ENCODE measurements at places on chromosomes 16 and 17.
A peak's percentile ranks its signal among the peaks of the same experiment; 100 is the strongest.

- DNase-seq, result no peak
Observed at GRCh38 chr16:17474572-17474971, 3.8 kb upstream of the XYLT1 start.

- no peak for DNase-seq
Observed at GRCh38 chr16:24013054-24013636, 177.4 kb downstream of the PRKCB start.

GRCh38 chr17:42779936-42780850, at the start of gene WNK4:
TSS of gene WNK4 (plus strand) at chr17:42780610. CDS start at chr17:42780699, 89 bp downstream.
- no peak for DNase-seq

DNA sequence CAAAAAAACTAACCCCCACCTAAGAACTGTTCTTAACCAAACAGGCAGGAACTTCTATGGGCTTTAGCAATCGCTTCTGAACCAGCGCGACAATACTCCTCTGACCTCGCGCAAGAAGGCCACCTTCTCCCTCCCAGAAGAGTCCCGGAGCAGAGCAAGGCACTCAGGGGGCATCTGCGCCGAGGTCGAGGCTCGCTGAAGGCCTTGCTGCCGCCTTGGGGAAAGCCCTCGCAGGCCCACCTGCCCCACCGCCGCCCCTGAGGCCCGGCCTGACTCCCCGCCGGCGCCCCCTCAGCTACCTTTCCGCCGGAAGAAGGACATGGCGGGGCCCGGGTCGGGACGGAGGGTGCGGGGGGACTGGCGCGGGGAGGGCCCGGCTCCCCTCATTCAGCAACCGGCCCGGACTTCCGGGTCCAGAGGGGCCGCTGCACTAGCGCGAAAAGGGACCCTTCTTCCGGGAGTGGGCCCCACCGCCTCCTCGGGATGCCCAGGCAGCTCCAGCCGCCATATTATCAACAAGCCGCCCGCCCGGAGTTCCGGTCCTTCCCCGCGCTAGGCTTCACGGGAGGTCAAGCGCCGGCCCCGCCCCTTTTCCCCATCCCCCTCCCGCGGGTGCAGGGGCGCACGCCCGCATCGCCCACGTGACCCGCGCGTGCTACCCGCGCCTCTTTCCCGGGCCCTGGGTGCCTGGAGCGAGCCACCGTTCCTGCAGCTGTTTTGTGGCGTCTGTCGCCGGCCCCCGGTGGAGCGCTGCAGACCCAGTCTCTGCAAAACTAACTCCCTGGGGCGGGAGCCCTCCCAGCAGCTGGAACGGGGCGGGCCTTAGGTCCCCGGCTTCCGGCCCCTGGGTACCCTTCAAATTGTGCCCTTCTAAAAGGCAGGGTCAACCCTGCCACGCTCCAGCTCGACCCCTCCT, at the start of gene AKAP10:
AKAP10 (minus strand) TSS at position 536 of the 916 bp plus-strand sequence; CDS start at position 387, 149 bp downstream.
- peak; percentile 90 for DNase-seq

- DNase-seq, result no peak
Observed at GRCh38 chr17:57285701-57286100, 29.4 kb downstream of the MSI2 start.

DNA sequence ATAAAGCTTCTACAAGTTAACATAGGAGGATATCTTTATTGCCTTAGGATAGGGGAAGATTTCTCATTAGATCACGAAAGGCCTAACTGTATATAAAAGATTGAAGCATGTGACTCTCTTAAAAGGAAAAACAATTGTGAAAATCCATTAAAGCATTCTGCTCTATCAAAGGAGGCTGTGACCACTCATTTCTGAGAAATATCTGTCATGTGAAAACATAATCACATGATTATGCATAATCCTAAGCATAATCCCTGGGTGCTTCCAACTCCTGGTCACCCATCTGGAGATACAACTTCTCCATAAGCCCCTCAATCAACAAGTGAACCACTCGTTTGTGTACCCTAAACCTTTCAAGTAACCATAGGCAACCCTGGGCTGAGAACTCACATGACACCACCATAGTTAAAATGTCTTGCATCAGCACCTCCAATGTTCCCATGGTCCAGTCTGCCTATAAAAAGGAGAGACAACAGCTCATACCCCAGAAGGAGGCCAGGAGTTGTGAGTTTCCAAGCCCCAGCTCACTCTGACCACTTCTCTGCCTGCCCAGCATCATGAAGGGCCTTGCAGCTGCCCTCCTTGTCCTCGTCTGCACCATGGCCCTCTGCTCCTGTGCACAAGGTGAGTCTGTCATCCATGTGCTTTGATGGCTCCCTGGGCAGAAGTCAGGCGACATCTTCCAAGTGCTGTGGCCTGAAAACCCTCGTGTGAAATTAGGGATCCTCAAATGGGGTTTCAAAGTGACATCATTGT, at the start of gene CCL18:
CCL18 (plus strand) TSS at position 487 of the 756 bp plus-strand sequence; CDS start at position 558, 71 bp downstream.
- DNase-seq, result no peak

DNA sequence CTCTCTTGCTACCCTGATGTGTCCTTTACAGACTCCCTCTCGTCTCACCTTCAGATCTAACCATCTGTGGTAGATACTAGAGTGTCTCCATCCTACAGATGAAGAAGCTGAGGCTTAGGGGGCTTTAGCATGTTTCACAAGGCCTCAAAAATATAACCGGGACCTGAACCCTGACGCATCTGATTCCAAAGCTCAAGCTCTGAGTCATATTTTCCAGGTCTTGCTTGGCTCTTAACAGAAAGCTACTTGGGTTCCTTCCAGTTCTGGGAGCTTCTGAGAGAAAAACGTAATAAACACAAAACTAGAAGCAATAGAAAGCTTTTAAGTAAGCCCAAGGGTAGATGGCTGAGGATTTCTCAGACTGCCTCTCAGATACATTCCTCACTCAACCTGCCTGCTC, 224.3 kb upstream of the EEF2KMT start:
- DNase-seq, result no peak
